ENCODE measurements at places on chromosomes 2 and 18.

DNA sequence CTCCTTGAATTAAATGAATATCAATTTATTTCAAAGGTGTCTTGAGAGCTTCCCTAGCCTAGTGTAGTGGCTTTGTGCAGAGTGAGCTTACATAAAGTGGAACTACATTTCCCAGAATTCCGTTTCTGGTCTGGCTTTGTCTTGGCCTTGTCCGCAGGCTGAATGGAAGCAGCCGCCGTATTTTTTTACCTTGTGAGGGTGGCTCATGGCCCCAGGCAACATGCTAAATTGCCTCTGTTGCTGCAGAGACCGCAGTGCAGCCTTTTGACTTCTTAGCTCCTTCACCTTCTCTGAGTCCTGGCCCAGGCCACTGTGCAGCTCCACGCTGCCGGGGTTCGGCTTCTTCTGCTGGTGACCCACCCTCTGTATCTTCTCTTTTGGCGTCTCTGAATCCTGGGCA lies 114.8 kb upstream of the SLC38A11 start:
- DNase-seq = no peak

- no peak for DNase-seq
These were observed 9.2 kb downstream of the OXER1 start for GRCh38 chr2:42754776-42755140.

GRCh38 chr18:50619861-50620275 lies 60.0 kb downstream of the MAPK4 start:
- DNase-seq = no peak

DNA sequence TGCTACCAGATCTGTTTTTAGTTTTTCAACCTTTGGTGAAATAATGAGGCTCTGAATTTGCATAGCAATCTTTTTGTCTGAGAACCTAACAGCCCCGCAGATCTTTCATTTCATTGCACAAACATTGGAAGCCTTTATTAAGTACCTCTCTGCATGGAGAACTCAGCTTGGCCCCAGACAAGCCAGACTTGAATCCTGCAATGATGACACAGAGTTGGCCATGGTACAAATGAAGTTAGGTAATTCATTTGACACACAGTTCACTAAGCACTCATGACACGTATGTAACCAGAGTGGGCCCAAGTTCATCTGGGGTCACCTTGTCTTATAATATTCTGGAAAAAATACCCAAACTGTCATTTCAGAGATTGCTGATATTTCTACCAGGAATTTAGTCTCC lies 439.1 kb upstream of the ID2 start:
- DNase-seq = no peak

DNA sequence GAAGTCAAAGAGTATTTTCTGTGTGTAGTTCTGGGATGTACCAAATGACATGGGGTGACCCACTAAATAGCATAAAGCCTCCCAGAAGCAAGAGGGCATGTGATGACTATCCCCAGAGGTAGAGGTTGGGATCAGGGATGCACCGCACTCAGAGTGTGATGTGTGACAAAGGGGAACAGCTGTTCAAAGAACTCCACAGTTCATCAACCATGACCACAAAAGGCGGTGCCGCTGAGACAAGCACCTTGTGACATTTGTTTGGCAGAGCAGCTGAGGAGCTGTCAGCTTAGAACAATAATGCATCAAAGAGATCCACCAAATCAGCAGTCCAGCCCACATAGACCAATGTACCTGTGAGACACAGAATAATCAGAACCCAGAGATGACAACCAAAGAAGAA lies 81.3 kb downstream of the VWC2L start:
- DNase-seq = no peak

DNA sequence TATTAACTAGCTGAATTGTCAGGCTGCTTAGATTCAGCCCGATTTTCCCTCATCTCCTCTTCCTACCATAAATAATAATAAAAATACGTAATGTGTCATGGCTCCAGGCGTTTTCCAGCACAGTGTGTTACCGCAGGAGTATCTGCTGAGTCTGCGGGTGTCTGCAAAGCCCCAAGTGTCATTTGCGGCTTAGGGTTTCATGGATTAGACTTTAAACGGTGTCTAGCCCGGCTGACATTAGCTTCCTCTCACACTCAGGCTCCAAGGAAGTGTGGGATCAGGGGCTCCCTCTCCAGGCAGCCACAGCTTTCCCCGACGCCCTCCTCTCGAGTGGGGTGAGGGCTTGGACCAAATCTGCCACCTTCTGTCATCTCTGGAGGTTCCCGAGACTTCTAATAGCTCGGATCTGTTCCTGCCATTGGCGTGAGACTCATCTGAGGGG lies 14.1 kb upstream of the HOXD1 start:
- no peak for DNase-seq

GRCh38 chr2:72330652-72331051 lies 183.0 kb upstream of the CYP26B1 start:
- no peak for DNase-seq

- DNase-seq = no peak
These were observed 72.1 kb downstream of the OSBPL6 start for GRCh38 chr2:178266445-178266844.

- no peak for DNase-seq
These were observed 50.1 kb downstream of the UBR3 start for GRCh38 chr2:169877398-169877797.

DNA sequence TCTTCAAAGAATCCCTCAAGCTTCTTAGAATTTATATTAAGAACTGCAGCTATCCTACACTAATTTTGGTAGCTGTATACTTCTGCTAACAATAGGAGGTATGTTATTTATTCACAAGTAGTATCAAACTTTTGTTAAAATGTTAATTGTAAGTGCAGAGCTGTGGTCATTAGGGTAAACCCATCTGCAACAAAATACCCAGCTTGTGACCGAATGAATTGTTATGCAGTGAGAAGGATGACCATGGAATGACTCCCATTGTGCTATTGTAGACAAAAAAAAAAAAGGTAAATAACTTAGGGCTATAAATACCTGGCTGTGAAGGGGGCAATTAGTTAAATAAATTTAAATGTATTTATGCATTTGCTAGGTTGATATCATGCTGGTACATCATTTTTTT lies 186.1 kb downstream of the ADCYAP1 start:
- DNase-seq = no peak

DNA sequence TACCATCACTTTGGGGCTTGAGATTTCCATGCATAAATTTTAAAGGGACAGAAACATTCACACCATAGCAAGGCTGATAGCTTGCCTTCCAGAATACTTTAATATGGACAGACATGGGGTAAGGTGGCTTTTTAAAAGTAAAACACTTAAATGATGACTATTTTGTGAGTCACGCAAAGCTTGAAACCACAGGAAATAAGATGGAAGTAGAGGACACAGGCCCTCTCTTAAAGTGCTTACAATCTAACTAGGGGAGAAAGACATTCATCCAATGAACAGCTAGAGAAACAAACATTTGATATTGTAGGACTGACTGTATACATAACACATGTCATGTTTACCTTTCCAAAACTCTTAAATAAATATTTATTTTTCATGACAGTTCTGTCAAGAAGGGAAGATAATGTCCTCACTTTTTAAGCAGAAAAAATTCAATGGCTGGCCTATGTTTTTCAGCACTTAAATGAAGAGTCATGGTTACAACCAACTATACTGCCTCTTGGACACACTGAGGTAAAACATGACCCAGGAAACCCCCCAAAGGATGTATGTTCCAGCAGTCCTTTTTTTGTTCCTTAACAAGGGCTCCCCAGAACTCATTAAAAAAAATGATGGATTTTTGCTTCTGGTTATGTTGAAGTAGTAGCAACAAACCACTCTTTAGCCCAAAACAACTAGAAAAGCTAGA lies 120.0 kb upstream of the RBMS1 start:
- DNase-seq = no peak

GRCh38 chr2:57516698-57517340 lies 529.8 kb upstream of the VRK2 start:
- DNase-seq = no peak

DNA sequence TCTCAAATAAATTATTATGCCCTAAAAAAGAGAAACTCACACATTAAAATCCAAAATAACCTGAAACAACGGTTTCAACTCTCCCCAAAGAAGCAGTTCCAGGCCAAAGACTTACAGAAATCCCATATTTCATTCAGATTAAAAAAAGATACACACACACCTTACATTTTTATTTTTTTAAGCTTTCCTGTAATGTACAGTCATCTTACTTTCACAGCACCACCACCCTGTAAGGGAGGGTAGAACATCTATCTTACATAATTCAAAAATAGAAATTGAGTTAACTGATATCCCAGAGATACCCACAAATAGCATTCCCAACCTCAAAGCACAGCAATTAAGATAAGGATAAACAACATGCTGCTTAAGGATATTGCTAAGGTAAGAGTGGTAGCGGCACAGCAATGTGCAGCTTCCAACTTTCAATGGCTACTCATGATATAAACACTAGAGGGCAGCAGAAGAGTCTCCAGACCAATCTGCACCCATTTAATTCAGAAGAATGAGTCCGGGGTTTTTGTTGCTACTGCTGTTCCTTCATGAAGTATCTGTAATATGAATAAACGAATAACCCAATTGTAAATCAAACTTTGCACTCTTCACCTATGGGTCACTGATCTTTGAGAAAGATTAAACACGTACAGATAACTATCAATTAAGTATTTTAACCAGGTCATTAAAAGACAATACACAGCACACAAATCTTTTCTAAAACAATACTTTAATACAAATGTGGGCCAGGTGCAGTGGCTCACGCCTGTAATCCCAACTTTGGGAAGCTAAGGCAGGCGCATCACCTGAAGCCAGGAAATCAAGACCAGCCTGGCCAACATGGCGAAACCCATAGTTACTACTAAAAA lies 11.3 kb downstream of the GFPT1 start:
- DNase-seq = no peak

- DNase-seq = no peak
These were observed 138.7 kb upstream of the PID1 start for GRCh38 chr2:229409751-229410181.

- no peak for DNase-seq
These were observed 33.0 kb upstream of the MEP1B start for GRCh38 chr18:32156855-32157254.

- no peak for DNase-seq
These were observed 2.3 kb upstream of the ONECUT2 start for GRCh38 chr18:57432751-57433400.

- no peak for DNase-seq
These were observed 117.5 kb downstream of the DDX1 start for GRCh38 chr2:15708865-15709820.

GRCh38 chr2:48397281-48397680 lies 132.7 kb upstream of the STON1 start:
- no peak for DNase-seq

GRCh38 chr18:9757827-9758621 lies 49.9 kb downstream of the RAB31 start:
- no peak for DNase-seq

- DNase-seq = no peak
These were observed 2.2 kb downstream of the EPHA4 start for GRCh38 chr2:221569871-221570270.

GRCh38 chr2:26848336-26849055 lies 564 bp downstream of the DPYSL5 start:
- DNase-seq = no peak

GRCh38 chr2:224659714-224660113 lies 56.5 kb downstream of the CCDC195 start:
- no peak for DNase-seq

- no peak for DNase-seq
These were observed 328.4 kb upstream of the MAP2 start for GRCh38 chr2:209095432-209095831.

GRCh38 chr2:9144617-9145016 lies 62.0 kb upstream of the ASAP2 start:
- no peak for DNase-seq

DNA sequence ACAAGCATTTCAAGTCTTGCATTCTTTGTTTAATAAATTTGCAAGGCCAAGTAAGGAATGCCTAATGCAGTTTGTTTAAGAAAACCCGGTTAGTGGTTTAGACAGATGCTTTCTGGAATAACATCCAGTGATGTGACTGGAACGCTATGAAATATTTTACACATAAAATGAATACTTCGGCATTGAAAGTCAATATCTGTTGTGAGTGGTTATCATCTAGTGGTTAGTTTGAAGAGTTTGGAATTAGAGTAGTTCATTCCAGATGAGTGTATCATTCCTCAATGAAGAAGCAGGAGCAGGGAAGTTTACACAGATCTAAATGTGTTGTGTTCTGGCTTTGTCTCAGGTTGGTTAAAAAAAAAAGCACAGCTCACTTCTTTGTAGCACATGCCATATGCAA lies 608.0 kb upstream of the PIK3C3 start:
- DNase-seq = no peak

DNA sequence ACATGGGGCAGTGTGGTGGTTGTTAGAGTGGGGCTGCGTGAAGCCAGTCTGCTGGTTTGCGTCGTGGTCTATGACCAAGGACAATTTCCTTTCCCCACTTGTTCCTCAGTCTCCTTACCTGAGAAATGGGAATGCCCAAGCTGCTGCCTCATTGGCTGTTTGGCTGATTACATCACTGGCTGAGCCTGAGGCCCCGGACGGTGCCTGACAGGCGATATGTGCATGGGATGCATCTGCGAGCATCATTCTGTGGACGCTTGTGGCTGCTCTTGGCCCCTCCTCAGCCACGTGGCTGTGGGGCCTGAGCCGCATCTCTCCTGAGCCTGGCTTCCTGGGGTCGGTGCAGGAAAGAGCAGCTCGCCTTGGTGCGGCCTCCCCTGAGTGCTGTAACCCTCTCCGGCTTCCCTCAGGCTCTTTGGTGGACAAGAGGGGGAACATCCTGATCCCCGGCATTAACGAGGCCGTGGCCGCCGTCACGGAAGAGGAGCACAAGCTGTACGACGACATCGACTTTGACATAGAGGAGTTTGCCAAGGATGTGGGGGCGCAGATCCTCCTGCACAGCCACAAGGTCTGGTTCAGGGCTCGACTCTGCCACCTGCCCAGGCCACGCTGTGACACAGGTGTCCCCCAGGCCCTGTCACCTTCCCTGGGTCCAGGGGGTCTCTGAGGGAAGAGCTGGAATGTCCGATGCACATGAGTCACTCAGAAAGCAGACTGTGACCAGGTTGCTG lies 17.2 kb downstream of the CNDP2 start:
- DNase-seq = no peak

- no peak for DNase-seq
These were observed 113.5 kb upstream of the CHRNA1 start for GRCh38 chr2:174877751-174878150.

GRCh38 chr2:224027070-224027469 lies 12.0 kb downstream of the SERPINE2 start:
- DNase-seq = no peak

- no peak for DNase-seq
These were observed 240.9 kb upstream of the GULP1 start for GRCh38 chr2:188050726-188051125.

DNA sequence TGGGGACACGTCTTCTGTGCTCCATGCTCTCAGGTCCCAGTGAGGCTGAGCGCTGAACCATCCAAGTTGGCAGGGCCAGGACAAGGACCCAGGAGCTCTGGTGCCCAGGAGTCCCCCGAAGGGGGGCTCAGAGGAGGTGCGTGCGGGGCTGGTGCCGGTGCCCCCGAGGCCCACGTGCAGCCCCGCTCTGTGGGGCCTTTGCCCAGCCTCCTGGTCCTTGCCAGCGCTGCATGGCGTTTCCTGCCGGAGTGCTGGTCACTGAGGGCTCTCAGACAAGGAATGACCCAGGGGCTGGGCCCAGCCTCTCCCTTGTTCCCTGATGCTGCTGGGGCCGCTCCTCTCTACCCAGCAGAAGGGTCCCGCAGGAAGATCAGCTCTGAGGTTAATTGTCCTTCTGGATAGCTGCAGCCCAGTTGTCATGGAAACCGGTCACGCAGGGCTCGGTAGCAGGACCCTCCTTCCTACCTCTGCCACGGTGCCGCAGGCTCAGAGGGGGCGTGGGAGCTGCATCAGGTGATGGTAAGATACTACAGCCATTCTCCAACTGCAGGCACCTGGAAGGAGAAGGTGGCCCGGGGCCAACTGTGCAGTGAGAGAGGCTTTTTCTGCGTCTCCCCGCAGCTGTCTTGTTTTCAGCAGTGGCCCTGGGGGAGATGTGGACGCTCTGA lies 64.5 kb downstream of the RRM2 start:
- no peak for DNase-seq

All from bone marrow (tissue), 2 donors.